Stimulated activated CD8-positive, alpha-beta memory T cell treated with anti-CD3 and anti-CD28 coated beads, Interleukin-4, amount 100 ng/mL, for 48 hours (primary cell): ENCODE measurements at places on chromosomes 3 and 15.

DNA sequence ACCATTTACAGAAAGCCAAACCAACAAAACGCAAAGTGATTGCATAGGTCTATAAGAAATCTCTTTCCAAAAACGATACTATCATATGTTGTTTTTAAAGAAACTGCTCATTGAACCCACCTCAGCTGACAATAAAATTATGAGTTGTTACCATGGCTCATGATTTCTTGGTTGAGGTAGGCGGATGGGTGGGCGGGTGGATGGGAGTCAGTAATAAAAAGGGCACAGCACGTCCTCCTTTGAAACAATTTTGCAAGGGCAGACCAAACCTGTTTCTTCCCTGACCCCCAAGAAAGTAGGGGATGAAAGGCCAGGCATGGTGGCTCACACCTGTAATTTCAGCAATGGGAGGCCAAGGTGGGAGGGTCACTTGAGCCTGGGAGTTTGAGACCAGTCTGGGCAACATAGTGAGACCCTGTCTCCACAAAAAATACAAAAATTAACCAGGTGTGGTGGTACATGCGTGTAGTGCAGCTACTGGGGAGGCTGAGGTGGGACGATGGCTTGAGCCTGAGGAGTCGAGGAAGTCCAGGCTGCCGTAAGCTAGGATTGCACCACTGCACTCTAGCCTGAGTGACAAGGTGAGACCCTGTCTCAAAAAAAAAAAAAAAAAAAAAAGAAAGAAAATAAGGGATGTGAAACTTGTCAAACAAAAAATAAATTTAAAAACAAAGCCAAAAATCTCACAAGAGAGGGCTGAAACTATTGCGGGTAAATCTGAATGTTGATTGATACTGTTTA lies 2.1 kb downstream of the ABHD10 start:
- peak; percentile 66 for DNase-seq

DNA sequence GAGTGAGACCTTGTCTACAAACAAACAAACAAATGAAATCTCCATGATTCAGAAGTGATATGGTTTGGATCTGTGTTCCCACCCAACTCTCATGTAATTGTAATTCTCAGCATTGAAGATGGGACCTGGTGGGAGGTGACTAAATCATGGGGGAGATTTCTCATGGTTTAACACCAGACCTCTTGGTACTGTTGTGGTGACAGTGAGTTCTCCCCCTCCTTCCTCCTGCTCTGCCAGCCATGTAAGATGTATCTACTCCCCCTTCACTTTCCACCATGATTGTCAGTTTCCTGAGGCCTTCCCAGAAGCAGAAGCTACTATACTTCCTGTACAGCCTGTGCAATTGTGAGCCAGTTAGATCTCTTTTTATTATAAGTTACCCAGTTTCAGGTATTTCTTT lies 438.4 kb upstream of the THBS1 start:
- no peak for DNase-seq

DNA sequence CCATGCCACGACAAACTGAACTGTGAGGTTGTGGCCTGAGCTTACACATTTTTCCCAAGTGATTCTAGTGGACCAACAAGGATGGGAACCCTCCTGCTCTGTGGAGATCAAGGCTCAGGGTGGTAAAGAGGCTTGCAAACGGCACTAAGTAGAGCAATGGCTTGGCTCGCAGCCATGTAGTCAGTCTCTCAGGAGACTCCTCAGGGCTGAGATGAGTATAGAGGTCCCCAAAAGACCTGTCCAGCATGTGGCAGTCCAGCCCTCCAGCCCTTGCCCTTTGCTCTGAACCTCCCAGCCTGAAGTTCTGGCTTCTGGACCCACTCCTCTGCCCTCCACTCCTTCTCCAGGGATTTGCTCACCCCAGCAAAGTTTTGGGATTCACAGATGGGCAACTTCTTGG lies 8.3 kb upstream of the CAMP start:
- DNase-seq, result no peak

DNA sequence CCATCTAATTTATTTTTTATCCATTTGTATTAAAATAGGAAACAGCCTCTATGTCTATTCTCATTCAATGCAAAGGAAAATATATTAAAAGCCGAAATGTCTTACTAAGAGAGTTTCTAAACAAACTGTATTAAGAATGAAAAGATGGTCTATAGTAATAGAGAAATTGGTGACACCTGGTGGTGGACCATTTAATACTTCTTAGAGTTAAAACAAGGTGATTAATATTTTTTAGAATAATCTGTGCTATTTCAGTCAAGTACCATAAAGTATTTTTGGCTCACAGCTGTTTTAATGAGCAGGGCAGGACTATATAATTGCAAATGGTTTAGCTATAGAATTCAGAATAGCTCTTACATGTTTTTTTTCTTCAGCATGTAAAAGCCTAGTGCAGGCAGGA lies 55.7 kb downstream of the SYNPR start:
- DNase-seq, result no peak

- no peak for DNase-seq
These were observed 421.1 kb downstream of the PLOD2 start for GRCh38 chr3:145739926-145740325.

DNA sequence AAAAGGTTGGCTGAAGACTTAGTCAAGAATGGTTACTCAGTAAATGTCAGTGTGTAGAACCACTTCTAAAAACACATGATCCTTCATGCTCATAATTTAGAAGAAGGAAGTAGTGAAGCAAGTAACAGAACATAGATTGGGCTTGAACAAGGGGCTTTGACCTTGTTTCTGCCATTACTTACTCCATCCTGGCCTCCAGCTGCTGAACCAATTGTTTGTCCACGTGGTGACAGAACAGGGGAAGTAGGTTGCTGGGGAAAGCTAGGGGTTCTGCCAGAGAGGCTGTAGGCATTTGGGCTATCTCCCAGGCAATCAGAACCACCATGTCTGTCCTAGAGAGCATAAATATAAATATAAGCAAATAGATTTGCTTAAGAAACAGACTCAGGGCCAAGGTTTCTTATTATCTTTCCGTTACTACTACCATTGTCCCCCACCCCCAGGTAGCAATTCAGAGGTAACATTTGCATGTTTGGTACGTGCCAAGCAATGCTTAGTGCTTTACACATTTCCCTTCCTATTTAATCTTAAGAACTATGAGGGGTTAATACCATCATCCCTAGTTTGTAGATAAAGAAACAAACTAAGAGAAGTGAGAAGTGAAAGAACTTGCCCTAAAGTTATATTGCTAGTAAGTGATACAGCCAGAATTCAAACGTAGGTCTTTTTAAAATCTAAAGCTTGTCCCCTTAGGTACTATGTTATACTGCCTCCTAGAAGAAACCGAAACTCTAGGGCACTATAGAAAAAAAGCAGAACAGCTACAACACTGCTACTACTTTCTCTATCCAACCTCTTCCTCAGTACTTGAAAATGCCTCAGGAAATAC lies 3.0 kb upstream of the SPG11 start:
- DNase-seq, result no peak

- no peak for DNase-seq
These were observed 443.4 kb upstream of the UBE2E2 start for GRCh38 chr3:22759636-22760310.

DNA sequence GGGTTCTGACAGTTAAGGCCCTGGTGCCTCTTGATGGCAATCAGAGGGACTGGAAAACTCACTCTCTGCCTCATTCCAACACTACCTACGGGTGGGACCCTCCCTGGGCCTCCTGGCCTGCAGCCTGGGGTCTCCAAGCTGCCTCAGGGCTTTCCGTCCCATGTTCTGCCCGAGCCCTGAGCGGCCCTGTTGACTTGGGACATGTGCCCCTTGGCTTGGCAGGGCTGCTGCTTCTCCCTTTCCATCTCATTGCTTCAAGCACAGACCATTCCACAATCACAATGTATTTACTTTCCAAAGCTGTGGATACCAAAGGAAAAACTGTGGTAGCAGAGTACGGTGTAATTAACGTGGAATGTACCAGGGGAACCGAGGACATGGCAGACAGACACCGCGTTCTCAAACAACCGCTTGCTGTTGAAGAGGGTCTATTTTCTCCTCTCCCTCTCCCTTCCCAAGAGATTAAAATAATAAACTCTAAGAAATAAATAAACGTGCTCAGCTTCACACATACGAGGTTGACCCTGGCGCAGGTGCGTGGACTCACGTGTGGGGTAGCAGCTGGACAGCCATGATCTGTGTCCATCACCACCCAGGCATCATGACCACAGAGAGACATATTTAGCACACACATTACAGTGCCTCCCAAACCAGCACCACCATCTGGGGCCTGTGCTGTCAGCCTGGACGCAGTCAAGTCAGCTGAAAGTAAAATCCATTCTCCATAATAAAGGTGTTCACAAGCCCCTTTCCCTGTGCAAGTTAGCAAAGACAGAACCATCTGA lies 172.0 kb downstream of the XXYLT1 start:
- no peak for DNase-seq

DNA sequence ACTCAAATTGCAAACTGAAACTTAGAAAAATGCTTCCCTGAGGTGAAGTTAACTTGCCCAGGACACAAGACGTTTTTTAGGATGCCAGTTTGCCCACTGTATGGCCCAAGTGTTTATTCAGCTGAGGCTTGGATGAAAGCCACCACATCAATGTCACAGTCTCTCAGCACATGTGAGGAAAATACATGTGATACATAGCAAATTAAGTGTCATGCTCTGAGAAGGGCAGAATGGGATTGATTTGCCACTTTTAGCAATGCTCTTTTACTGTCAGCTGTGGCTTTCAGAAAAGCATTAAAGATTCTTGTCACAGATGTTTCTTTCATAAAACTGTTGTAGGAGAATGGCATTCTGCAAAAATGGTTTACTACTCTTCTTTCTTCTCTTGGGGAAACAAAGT lies 165.5 kb downstream of the ZIC1 start:
- DNase-seq, result no peak

GRCh38 chr15:48467801-48468200 lies 136.6 kb downstream of the DUT start:
- DNase-seq, result no peak

DNA sequence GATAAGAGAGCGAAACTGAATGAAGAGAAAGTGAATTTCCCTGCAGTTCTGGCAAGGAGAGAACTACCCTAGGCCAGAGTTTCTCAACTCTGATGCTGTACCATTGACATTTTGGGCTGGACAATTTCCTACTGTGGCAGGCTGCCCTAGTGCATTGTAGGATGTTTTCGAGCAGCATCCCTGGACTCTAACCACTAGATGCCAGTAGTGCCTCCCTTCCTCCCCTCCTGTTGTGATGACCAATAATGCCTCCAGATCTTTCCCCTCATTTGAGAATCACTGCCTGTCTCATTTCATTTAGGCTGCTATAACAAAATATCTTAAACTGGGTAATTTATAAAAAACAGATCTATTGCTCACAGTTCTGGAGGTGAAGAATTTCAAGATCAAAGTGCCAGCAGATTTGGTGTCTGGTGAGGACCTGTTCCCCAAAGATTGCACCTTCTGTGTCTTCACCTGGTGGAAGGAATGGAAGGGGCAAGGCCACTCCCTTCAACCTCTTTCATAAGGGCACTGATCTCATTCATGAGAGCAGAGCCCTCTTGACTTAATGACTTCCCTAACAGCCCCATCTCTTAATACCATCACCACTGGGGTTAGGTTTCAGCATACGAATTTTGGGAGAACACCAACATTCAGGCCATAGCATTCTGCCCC lies 188.9 kb upstream of the MEIS2 start:
- DNase-seq, result no peak

DNA sequence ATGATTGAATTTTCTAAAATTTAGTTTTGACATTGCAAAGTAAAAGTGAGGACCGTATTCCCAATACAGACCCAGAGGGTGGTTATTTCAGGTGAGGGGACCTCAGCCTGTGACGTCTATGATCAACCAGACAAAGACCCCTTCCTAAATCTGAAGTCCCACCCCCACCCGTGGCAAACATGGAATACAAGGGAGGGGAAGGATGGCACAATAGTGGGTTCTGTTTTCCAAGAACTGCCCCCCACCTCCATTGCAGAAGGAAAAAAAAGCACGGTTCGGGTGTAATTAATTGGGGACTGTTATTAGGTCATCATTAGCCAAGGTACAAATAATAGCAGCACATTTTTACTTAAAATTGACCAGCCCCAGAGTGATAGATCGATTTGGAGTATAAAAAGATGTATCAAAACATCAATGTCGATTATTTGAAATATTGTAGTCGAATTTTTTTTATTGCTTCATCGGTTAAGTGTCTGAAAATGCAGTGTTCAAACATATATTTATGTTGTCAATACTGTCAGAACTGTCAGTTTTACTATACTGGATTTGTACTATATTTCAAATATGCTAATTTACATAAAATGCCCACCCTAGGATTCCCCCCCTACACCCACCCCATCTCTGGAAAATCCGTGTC lies 7.5 kb upstream of the MEIS2 start:
- no peak for DNase-seq

DNA sequence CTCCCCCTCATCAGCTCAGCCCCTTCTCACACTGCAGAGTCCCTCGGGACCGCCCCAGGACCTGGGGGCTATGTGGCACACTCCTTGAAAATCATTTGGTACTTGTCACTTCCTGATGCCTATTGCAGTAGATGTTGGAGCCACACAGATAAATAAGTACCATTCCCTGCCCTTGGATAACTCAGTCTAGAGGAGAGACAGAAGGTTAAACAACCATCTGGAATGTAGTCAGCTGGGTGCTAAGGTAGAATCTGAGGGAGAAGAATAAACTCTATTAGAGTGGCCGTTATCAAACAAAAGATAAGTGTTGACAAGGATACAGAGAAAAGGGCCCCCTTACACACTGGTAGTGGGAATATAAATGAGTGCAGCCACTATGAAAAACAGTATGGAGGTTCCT lies 112.3 kb upstream of the NR2E3 start:
- DNase-seq, result no peak

DNA sequence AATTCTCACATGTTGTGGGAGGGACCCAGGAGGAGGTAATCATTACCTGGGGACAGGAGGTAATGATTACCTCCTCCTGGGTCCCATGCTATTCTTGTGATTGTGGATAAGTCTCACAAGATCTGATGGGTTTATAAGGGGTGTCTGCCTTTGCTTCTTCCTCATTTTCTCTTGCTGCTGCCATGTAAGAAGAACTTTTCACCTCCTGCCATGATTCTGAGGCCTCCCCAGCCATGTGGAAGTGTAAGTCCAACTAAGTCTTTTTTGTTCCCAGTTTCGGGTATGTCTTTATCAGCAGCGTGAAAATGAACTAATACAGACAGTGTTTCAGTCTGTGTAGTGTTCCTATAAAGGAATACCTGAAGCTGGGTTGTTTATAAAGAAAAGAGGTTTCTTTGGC lies 13.1 kb upstream of the KCTD6 start:
- DNase-seq, result no peak

DNA sequence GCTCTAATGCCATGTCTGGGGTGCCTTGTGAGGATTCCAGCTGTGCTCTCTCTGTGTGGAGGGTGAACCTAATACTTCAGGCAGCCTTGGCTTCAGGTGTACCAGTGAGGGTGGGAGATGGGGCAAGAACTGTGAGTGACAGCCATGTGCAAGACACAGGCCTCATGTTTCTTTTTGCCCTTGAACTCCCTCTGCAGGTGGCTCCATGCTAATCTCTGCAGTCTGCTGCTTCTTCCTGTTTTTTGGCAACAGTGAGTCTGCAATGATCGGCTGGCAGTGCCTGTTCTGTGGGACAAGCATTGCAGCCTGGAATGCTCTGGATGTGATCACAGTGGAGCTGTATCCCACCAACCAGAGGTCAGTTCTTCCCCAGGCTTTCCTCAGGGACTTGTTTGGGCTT lies 189.3 kb downstream of the SV2B start:
- DNase-seq, result no peak
